Stimulated activated CD8-positive, alpha-beta memory T cell treated with anti-CD3 and anti-CD28 coated beads, Interleukin-2, amount 100 ng/mL, for 48 hours (primary cell): ENCODE measurements at places on chromosomes 1 and 21.
A peak's percentile ranks its signal among the peaks of the same experiment; 100 is the strongest.

DNA sequence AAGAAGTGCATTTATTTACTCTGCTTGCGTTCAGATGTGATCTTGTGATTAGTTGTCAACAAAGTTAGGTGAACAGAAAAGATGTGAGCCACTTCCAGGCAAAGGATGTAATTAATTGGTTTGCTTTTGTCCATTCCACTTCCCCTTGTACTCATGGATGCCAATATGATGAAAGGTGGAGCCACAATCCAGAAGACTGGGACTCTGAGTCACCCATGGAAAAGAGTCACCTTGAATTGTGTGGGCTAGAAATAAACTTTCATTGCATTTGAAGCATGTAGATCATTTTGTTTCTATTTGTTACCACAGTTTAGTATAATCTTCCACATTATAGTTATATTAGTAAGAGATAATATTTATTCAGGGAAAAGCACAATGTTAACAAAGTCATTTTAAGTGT, 684.2 kb downstream of the LTN1 start:
- no peak for DNase-seq

- no peak for DNase-seq
These were observed 168.1 kb downstream of the SLC45A1 start for GRCh38 chr1:8486047-8486446.

- DNase-seq = no peak
These were observed 285.0 kb downstream of the BRINP3 start for GRCh38 chr1:190192627-190193026.

DNA sequence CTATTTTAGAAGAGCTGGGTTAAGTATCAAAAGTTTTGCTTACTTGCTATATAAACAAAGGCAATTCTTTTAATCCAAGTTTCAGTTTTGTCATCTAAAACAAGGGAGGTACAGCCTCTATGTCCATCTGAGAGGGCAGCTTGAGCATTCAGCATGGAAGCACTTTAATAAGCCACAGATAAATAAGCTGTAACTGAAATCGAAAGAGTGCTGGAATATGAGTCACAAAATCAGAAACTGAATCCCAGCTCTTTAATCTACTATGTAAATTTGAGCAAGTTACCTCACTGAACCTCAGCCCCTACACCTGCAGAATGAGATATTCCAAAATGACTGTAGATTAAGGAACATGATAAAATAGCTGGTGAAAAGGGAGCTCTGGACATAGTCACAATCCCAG, 80.0 kb upstream of the HP1BP3 start:
- no peak for DNase-seq

DNA sequence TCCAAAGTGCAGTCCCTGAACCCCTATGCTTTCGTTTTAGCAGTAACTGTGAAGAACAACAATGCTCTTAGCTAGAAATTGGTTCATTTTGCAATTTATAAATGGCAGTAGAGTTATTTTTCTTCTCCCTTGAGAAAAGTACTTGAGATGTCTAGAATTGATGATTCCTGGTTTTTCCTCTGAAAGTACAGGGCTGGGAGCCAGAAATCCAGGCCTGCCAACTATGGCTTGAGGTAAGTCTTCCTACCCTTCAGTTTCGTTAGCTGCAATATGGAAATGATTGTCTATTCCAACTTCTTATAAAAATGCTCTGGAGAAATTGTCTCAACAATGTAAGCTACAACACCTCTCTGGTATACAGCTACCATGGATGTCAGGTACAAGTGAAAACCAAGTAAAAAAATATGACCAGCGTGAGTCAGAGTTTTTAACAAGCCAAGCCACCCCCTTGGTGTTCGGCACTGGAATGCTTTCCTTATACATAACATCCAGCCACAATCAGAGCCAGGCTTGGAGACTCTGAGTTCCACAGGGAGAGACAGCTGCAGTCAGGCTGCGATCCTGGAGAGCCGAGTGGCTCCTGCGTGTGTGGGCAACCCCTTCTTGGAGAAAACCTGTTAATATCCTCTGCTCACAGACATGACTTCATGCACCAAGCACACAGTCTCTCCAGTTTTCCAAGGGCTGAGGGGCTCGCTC, 22.0 kb downstream of the TSPAN2 start:
- no peak for DNase-seq

DNA sequence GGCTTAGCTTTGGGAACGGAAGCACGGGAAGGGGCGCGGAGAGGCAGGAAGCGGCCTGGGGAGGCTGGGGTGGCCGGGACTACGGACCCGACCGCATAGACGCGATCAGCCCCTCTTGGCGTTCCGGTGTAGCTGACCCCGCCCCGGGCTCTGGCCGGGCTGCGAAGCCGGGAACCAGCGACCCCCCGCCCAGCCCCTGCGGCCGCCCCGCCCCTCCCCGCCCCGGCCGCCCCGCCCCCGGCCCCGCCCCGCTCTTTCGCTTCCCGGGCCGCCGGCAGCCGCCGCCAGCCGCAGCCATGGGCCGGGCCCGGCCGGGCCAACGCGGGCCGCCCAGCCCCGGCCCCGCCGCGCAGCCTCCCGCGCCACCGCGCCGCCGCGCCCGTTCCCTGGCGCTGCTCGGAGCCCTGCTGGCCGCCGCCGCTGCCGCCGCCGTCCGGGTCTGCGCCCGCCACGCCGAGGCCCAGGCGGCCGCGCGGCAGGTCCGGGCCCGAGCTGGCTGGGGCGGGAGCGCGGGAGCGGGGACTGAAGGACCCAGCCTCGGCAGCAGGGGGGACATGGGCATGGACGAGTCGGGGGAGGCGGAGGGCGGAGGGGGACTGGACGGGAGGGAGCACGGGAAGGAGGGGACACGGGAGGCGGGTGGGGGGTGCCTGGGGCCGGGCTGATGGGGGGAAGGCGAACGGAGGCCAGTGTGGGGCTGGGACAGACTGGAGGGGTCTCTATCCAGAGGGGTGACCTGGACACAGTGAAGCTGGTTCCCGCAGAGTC, at the start of gene SELENON:
Gene SELENON, plus strand, starts transcription at position 259 of the 768 bp plus-strand sequence. Its CDS starts 38 bp downstream, at position 297.
- DNase-seq = no peak

DNA sequence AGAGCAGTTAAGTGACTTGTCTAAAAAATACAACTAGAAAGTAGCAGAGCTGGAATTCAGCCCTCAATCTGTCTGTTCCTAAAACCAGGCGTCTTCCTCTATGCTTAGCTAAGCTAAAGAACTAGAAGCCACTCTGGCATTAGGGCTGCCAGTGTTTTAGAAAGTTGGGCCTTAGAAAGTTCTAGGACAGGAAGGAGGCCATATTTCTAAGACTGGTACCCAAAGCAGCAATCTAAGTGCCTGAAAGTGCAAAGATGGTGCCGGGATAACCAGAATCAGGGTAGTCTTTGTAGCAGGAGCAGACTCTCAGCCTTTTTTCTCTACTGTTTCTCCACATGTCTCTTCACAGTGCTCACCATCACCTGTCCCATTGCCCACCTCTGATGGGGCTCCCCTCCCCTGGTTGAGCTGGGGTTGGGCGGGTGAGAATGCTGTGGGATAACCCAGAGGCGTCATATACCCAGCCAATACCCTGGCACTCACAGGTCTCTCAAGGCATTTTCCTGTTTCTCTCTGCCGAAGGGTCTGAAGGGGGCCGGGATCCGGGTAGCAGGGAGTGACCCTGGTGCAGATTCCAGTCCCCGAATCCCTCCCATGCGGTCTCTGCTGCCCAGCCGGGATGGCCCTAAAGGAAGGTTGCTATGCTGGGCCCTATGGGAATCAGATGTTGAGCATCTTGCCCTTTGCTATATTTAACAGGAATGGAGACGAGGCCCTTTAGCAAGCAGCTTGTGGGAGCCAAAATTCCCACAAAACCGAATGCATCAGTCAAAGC, 1.1 kb upstream of the RCSD1 start:
- DNase-seq = no peak

GRCh38 chr1:44594871-44595735, 79.2 kb downstream of the TMEM53 start:
- DNase-seq = peak; percentile 76

- no peak for DNase-seq
These were observed 62.0 kb upstream of the RASAL2 start for GRCh38 chr1:178031856-178032320.

- DNase-seq = no peak
These were observed 50.3 kb downstream of the ITPKB start for GRCh38 chr1:226688808-226689207.

GRCh38 chr1:246786606-246787238, 62.5 kb downstream of the SCCPDH start:
- no peak for DNase-seq

- no peak for DNase-seq
These were observed 536.4 kb downstream of the DPYD start for GRCh38 chr1:97384294-97384968.

DNA sequence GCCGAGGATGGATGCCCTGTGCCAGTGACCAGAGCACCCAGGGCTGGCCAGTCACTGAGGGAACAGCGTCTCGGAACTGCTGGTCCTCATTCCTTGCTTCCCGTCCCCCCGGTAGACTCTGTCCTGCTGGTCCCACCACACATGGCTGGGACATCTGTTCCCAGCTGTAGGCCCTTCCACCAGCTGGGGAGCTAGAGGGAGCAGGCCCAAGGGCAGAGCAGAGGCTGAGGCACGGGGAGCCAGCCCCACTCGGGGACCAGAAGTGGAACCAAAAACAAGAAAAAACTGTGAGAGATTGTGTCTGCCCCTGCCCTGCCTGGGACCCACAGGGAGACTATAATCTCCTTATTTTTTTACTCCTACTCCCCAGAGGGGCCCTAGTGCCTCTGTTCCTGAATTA, 23.8 kb downstream of the ATP8B2 start:
- DNase-seq = no peak

GRCh38 chr1:227777156-227777555, 38.3 kb upstream of the PRSS38 start:
- no peak for DNase-seq

DNA sequence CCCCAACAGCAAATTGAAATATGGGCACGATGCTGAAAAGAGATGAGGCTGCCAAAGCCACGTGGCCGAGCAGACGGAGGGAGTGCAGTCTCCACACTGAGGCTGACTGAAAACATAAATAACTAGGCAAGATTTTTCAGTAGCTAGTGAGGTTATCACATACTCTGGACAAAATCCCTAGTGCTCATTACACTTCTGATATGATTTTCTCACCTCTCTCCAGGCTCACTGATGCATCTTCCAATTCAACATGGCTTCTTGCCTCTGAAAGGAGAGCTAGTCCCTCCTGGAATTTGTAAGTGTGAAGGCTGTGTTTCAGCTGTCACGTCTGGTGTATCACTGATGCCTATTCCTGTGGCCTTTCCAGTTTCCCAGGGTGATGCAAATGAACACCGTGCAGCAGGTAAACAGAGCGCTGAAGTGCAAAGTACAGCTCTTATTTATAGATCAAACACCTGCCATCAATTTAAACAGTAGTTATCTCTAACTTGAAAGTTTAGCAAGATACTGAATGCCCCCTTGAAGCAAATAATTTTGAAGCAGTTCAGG, 656.1 kb downstream of the KIF26B start:
- DNase-seq = no peak

GRCh38 chr21:34988139-34988538, 61.0 kb downstream of the RUNX1 start:
- no peak for DNase-seq

DNA sequence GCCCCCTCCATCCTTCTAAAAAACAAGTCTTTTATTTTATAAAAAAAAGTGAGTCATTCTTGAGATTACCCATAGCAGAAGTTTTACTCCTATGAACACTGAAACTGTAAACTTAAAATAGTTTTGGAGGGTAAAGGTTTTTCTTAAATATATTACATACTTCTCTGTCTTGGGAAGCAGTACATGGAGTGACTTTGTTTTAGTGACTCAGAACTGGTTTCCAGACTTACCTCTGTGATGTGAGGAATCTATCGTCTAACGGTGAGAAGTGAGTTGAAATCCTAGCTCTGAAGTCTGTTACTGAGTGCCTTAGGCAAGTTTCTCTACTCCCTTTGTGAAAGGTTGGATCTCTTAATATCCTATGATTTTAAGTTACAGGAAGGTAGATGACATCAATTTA, 176.3 kb upstream of the POU3F1 start:
- DNase-seq = no peak

GRCh38 chr1:204483791-204484190, 10.8 kb downstream of the PIK3C2B start:
- no peak for DNase-seq

- no peak for DNase-seq
These were observed 189.7 kb downstream of the CENPF start for GRCh38 chr1:214792527-214793186.

GRCh38 chr21:44459712-44460440, 4.6 kb downstream of the LRRC3 start:
- DNase-seq = no peak

- no peak for DNase-seq
These were observed 35.8 kb downstream of the PTPRF start for GRCh38 chr1:43566382-43567044.

DNA sequence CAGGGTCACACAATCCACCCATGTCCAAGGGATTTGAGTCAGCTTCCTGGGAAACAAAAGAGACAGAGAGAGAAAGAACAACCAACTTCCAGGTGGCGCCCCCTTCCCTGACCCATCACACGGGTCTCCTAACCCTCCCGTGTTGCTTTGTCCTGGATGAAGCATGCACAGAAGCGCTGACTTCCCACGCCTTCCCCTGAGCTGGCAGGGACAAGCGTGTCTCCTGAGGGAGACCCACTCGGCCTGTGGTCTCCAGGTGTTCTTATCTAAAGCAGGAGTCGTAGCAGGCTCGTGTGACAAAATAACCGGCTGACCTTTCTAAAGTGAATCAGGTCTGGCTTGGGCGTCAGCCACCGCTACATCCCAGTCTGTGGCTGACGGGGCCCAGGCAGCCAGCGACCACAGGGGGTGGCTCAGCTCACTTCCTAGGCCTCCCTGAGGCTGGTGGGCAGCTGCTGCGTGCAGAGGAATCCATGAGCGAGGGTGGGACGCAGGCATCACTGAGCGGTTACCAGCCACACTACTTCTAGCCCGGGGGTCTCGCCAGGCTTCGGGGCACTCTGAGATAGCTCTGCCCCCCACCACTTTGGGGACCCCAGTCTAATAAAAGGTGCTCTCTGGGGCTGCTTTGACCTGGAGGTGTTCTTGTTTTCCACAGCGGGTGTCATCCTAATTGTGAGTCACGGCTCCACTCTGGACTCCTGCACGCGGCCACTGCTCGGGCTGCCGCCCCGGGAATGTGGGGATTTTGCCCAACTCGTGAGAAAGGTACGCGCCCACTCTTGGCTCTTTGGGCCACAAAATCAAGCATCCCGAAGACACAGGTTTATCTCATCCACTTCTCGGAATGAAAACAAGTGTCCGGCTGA, 40.4 kb downstream of the UBASH3A start:
- DNase-seq = no peak

GRCh38 chr1:41496080-41497055, 11.9 kb upstream of the EDN2 start:
- DNase-seq = peak; percentile 48
